SK-MEL-5 (cell line): ENCODE measurements at places on chromosomes 7 and 10. TPM values are rescaled to one million over a fixed set of nuclear protein-coding genes. Genes with fewer than 3 reads are reported as not detected.

GRCh38 chr7:121634356-121634755 lies 238.2 kb upstream of the FAM3C start:
- DNase-seq = no peak

SLC13A1 gene
- not detected in 2 replicates for total RNA-seq

DNA sequence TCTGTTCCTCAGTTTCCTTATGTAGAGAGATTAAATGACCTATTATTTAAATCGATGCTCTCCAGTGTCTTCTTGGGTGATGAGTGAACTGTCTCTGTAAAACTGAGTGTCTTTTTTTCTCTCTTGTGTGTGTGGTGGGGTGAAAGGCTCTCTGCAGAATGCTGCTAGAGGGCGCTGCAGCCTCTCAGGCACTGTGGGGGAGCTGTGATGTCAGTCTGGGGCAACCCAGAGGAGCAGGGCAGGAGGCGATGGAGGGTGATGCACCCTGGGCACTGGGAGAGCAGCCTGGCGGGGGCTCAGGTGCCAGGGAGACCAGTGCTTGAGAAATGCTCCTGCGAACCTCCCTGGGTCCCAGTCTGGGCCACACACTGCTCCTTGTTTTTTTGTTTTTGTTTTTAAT lies 110.1 kb upstream of the POM121L12 start:
- peak; percentile 32 for DNase-seq

DNA sequence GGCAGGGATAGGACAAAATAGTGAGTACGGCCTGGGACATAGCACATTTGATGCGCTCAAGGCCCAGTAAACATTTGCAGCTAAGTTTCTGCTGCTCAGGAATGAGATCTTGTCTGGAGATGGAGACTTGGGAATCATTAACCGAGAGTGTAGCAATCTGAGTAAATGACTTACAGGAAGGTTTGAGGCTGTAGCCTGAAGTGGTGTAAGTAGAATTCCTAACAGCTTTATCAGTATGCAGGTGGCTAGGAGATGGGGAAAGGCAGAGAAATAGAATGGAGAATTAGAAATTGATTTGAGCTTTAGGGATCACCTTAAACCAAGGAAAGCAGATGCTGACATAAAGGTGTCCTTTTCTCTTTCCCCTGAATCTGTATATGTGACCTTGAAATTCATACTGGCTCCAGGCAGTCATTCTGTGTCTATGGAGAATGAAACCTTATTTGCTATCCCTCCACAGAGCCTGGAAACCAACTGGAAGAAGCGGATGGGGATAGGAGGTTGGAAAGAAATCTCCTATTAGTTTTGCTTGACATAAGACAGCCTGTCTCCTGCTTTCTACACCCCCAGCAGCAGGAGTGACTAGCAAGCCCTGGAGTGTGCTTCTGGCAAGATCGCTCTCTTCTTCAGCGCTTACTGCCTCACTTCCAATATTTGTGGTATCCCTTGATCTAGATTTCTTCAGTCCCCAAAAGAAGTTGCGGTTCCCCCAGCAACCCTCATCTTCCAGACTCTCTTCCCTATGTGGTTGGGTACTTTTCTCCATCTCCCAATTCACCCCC lies 6.4 kb upstream of the PON2 start:
- DNase-seq = no peak
